ENCODE measurements at places on chromosomes 12 and 14. TPM values are rescaled to one million over a fixed set of nuclear protein-coding genes. Genes with fewer than 3 reads are reported as not detected.

- H3K4me3 ChIP-seq, result peak overlapping the region; percentile 68
- peaks cover 7% of the 10 kb centered on the region for H3K36me3 ChIP-seq
- H3K4me1 ChIP-seq, result peaks cover 42% of the 10 kb centered on the region
- peak overlapping the region; percentile 93 for H3K27ac ChIP-seq
- peak; percentile 66 for DNase-seq
Observed at GRCh38 chr14:75514673-75515628, 7.3 kb upstream of the BATF start.

GRCh38 chr12:56337753-56338251 lies 882 bp upstream of the IL23A start:
- peak overlapping the region; percentile 98 for H3K27ac ChIP-seq
- peaks cover 44% of the 10 kb centered on the region for H3K4me1 ChIP-seq
- H3K36me3 ChIP-seq, result peaks cover 18% of the 10 kb centered on the region
- peak overlapping the region; percentile 79 for H3K4me3 ChIP-seq
- no peaks in the 10 kb centered on the region for H3K27me3 ChIP-seq

GRCh38 chr12:1501695-1502378 lies 92.5 kb downstream of the FBXL14 start:
- H3K27ac ChIP-seq, result no peak overlapping the region
- DNase-seq, result no peak
- no peak overlapping the region for H3K4me3 ChIP-seq
- H3K4me1 ChIP-seq, result peaks cover 10% of the 10 kb centered on the region
- H3K36me3 ChIP-seq, result no peaks in the 10 kb centered on the region

DNA sequence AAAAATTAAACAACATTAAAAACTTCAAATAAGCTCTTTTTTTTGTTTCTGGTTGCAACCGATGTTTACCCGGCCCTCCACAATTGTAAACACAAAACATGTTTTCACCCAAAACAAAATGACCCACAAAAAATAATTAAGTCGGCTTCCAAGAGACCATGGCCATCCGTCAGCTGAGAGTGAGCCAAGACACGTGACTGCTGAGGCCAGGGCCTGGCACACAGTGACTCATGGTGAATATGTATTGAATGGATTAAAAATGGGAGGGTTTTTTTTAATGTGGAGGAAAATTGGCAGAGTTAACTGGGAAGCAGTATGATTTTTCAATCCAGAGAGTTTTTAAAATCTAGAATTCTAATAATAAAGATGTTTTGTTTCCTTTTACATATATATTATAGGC lies 13.8 kb upstream of the CPNE8 start:
- H3K27me3 ChIP-seq, result no peaks in the 10 kb centered on the region
- no peak overlapping the region for H3K4me3 ChIP-seq
- no peak for DNase-seq
- no peaks in the 10 kb centered on the region for H3K36me3 ChIP-seq

DNA sequence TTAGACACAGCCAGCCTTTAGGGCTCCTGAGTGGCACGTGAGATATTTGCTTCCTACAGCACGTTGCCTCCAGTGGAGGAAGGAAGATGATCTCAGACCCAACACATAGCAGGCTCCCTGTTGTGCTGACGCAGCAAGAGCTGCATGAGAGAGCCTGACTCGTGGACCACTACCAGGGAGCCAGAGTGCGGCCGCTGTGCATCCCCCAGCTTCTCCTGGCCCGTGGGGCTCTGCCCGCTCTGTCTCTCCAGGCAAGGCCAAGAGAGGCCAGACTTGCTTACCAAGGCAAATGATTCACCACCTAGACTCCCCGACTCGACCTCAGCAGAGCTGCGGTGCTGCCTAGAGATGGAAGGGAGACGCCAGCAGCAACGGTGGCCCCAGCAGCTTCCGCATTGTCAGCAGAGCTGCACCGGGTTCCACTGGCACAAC lies 37.5 kb downstream of the MAP3K9 start:
- no peak overlapping the region for H3K4me3 ChIP-seq
- no peak for DNase-seq
- no peaks in the 10 kb centered on the region for H3K4me1 ChIP-seq
- peaks cover 3% of the 10 kb centered on the region for H3K36me3 ChIP-seq
- no peaks in the 10 kb centered on the region for H3K27me3 ChIP-seq

DNA sequence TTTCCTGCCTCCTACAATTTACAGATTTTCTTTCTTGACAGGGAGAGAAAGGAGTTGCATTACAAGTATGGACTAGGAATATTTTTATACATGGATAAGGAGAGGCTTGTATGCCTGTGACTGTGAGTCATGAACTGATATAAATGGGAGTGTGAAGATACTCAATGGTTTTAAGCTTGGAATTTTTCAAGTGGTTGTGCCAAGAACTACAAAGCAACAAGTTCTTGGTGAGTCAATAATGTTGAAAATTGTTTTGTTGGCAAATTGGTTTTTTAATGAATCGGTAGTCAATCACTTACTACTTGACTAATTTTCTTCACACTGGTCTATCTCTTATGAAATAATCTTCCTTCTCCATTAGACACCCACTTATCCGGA lies 58.9 kb upstream of the HMGA2 start:
- no peak overlapping the region for H3K4me3 ChIP-seq
- no peaks in the 10 kb centered on the region for H3K4me1 ChIP-seq
- DNase-seq, result no peak
- no peak overlapping the region for H3K27ac ChIP-seq
- H3K36me3 ChIP-seq, result no peaks in the 10 kb centered on the region

DNA sequence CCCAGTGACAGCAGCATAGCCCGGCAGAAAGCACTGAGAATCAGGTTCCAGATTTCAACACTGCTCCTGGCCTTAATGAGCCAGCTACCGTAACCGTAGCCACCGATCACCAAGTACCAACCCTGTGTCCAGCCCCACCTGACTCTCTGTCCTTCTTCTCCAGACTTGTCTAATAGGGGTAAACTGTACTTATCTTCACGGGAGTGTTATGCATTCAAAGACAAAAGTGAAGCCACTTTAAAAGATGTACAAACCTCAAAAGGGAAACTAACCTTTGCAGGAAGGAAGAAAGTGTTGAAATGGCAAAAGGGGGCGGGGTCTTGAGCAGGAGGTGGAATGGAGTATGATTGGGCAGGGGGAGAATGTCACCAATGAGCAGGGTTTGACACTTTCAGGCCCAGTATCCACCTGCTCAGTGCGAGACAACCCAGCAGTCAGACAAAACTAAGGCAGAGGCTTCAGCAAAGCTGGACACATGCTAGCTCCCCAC lies 226.1 kb downstream of the CHST11 start:
- peaks cover 4% of the 10 kb centered on the region for H3K36me3 ChIP-seq
- no peaks in the 10 kb centered on the region for H3K27me3 ChIP-seq
- H3K4me1 ChIP-seq, result peaks cover 78% of the 10 kb centered on the region
- peak; percentile 93 for DNase-seq
- H3K4me3 ChIP-seq, result peak overlapping the region; percentile 76

- H3K27ac ChIP-seq, result no peak overlapping the region
- no peaks in the 10 kb centered on the region for H3K36me3 ChIP-seq
- DNase-seq, result peak; percentile 68
- H3K4me1 ChIP-seq, result peaks cover 2% of the 10 kb centered on the region
- no peaks in the 10 kb centered on the region for H3K27me3 ChIP-seq
- no peak overlapping the region for H3K4me3 ChIP-seq
Observed at GRCh38 chr12:6039894-6040601, 84.4 kb downstream of the VWF start.

Gene TBC1D30
- total RNA-seq, result 0.72 TPM

Gene GPR68
- total RNA-seq, result 11.9 TPM

- no peak overlapping the region for H3K4me3 ChIP-seq
- H3K27me3 ChIP-seq, result peaks cover 5% of the 10 kb centered on the region
- no peak for DNase-seq
- H3K36me3 ChIP-seq, result no peaks in the 10 kb centered on the region
- no peaks in the 10 kb centered on the region for H3K4me1 ChIP-seq
- H3K27ac ChIP-seq, result no peak overlapping the region
Observed at GRCh38 chr12:112564160-112564784, 145.5 kb downstream of the PTPN11 start.

Gene FOXA1
- not detected for total RNA-seq

DNA sequence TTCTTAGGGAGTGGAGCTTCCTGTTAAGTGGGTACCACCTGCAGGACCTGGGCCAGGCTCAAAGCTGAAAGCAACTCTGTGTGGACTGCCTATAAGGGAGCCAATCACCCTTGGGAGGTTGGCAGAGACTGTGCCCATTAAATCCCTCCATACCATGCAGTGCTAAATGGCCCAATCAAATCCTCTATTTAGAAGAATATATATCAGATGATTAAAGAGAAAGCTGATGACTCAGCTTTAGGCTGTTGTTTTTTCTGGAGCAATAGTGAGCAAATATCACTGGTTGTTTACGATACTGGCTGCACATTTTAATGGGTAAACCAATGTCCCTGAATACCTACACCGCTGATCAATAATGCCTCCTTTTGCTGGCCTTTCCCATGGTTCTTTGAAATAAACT lies 101.3 kb downstream of the TMX1 start:
- H3K4me1 ChIP-seq, result no peaks in the 10 kb centered on the region
- no peak for DNase-seq
- H3K4me3 ChIP-seq, result no peak overlapping the region
- H3K27ac ChIP-seq, result no peak overlapping the region

- no peak overlapping the region for H3K4me3 ChIP-seq
- H3K36me3 ChIP-seq, result peaks cover 13% of the 10 kb centered on the region
- H3K27ac ChIP-seq, result no peak overlapping the region
Observed at GRCh38 chr12:106855221-106855758, 80.8 kb downstream of the RIC8B start.

Gene CLEC4D
- not detected for total RNA-seq

Gene CYP46A1
- 0.20 TPM for total RNA-seq

Gene TSPAN19
- total RNA-seq, result not detected

Gene GALNT16
- total RNA-seq, result not detected

DNA sequence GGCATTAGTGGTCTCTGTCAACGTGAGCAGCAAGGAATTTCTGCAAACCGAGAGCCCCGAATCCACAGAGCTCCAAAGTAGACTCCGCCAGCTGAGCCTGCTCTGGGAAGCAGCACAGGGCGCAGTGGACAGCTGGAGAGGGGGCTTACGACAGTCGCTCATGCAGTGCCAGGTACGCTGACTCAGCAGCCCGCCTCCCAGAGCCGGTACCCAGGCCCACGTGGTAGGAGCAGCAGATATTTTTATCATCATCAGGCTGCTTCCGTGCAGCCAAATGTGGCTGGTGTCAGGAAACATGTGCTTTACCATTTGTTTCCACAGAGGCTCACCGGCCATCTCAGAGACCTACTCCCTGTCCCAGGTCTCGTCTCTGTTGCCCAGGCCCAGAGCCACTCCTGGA lies 73.7 kb downstream of the ESR2 start:
- no peak overlapping the region for H3K27ac ChIP-seq
- no peaks in the 10 kb centered on the region for H3K4me1 ChIP-seq
- H3K4me3 ChIP-seq, result no peak overlapping the region
- no peak for DNase-seq

DNA sequence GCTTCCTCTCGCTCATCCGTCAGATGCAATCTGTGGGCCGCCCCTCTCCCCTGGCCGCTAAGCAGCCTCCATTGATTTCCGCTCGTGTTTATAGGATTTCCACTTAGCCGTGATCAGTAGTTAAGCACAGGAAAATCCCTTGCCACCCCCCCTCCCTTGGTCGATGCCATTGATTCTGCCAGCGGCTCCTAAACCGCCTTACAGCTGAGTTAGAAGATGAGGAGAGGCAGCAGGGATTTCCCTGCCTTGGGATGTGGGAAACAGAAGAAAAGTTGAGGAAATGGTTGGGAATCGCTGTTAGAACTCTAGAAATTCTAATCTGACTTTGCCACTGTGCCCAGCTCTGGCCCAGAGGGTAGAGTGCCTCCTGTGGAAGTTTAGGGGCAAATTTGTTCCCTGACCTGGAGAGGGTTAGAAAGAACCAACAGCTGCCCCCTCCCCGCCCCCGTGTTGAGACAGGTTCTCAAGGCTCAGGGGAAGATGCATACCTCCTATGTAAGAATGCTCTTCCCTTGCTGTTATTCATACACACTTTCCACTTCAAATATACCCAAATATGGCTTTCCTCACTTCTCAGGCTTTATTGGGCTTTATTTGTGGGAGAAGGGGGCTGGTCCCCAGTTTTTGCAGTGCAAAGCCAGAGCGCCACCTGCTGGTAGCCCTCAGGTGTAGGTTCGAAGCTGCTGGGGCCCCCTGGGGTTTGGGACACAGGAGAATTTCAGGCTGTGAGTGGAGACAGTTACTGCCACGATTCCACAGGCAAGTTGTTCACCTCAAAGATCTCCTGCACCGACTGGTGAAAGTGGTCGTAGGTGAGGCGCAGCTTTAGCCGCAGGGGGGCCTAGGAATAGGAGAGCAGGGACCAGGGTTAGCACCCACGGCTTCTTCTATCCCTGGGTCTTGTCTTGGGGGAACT lies 3.2 kb downstream of the THTPA start:
- H3K36me3 ChIP-seq, result peaks cover 39% of the 10 kb centered on the region
- peak overlapping the region; percentile 75 for H3K27ac ChIP-seq
- H3K4me3 ChIP-seq, result no peak overlapping the region
- DNase-seq, result peak; percentile 78
- peaks cover 39% of the 10 kb centered on the region for H3K4me1 ChIP-seq
- no peaks in the 10 kb centered on the region for H3K27me3 ChIP-seq

DNA sequence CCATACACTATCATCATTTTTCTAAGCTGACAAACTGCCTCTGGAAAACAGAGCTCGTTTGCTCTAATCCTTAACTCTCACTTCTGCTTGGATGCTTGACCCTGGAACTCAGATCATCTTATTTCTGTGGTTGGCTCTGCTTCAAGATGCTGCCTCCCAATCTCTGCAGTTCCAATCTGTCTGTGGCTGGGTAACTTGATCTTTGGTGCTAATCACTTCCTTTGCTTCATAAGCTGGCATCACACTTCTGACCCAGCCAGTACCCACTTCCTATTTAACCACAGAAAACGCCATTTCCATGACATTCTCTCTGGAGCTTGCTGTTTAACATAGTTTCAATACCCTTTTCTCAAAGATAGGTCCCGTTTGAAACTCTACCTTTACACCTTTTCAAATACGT lies 254.2 kb downstream of the ACSS3 start:
- no peaks in the 10 kb centered on the region for H3K4me1 ChIP-seq
- no peaks in the 10 kb centered on the region for H3K36me3 ChIP-seq
- no peak for DNase-seq
- no peak overlapping the region for H3K4me3 ChIP-seq
- no peak overlapping the region for H3K27ac ChIP-seq

DNA sequence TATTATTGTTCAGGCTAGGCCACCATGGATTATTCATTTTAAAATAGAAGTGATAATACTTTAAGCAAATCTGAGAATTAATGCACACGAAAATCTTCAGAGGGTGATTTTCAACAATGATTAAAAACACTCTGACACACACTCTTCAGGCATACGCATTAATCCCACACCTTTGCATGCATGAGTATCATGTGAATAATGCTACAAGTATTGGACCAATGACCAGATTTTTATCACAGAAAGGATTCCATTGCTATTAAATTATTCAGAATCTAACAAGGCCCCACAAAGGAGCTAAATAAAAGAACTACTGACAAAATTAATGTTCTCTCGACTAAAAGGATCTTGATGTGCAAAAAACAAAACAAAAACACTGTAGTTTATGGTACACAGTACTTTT lies 11.1 kb downstream of the EPS8 start:
- no peak overlapping the region for H3K27ac ChIP-seq
- no peak for DNase-seq
- H3K27me3 ChIP-seq, result peaks cover 25% of the 10 kb centered on the region

Gene BATF
- 46.4 TPM for total RNA-seq

GRCh38 chr12:28963554-28963953 lies 185.5 kb upstream of the FAR2 start:
- H3K36me3 ChIP-seq, result no peaks in the 10 kb centered on the region
- peaks cover 9% of the 10 kb centered on the region for H3K27me3 ChIP-seq
- no peak overlapping the region for H3K27ac ChIP-seq
- no peaks in the 10 kb centered on the region for H3K4me1 ChIP-seq
- no peak for DNase-seq
- no peak overlapping the region for H3K4me3 ChIP-seq

GRCh38 chr14:39474416-39474911 lies 42.2 kb upstream of the FBXO33 start:
- no peak overlapping the region for H3K4me3 ChIP-seq
- peak; percentile 51 for DNase-seq
- peaks cover 7% of the 10 kb centered on the region for H3K4me1 ChIP-seq
- H3K36me3 ChIP-seq, result peaks cover 2% of the 10 kb centered on the region
- peaks cover 1% of the 10 kb centered on the region for H3K27me3 ChIP-seq
